Glomerular endothelial cell (primary cell): ENCODE measurements at places on chromosomes 12 and 14. TPM values are rescaled to one million over a fixed set of nuclear protein-coding genes. Genes with fewer than 3 reads are reported as not detected.

DNA sequence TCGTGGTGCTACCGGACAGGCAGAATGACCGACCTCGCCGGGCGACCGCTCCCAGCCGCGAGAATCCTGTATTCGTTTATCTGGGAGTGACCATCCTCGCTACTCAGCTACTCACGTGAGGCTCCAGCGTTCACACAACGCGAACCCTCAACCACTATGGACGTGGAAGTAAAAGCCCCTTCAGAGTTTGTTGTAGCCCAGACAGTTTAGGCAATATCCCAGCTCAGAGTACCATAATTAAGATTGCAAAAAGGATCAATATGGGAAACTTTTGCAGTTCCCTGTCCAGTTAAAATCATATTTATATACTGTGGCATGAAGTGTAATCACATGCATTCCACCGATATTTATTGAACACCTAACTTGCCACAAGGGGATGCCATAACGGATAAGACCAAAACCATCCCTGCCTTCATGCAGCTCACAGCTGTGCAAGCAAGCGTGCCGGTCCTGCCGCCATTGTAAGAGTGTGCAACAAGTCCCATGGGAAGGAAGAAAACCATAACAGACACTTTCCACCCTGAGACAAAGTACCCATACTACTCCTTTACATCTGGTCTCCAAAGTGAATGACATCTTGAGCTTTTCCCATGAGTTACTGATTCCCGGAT, 938 bp upstream of the MAX start:
- no peak for DNase-seq

GRCh38 chr14:39680777-39681176, 248.5 kb upstream of the FBXO33 start:
- DNase-seq, result no peak

DNA sequence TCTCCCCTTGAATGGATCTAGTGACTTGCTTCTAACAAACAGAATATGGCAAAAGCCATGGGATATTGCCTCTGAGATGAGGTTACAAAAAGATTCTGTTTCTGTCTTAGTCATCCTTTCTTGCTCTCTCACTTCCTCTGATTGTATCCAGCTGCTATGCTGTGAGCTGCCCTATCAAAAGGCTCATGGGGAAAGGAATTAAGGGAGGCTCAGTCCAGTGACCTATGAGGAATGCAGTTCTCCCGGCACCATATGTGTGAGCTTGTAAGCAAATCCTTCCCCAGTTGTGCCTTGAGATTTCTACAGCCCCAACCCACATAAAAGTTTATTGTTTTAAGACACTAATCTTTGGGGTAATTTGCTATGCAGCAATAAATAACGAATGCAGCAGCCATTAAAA, 183.1 kb downstream of the KLHL28 start:
- DNase-seq, result no peak

GRCh38 chr12:62530596-62530995, 64.0 kb downstream of the MON2 start:
- no peak for DNase-seq

DNA sequence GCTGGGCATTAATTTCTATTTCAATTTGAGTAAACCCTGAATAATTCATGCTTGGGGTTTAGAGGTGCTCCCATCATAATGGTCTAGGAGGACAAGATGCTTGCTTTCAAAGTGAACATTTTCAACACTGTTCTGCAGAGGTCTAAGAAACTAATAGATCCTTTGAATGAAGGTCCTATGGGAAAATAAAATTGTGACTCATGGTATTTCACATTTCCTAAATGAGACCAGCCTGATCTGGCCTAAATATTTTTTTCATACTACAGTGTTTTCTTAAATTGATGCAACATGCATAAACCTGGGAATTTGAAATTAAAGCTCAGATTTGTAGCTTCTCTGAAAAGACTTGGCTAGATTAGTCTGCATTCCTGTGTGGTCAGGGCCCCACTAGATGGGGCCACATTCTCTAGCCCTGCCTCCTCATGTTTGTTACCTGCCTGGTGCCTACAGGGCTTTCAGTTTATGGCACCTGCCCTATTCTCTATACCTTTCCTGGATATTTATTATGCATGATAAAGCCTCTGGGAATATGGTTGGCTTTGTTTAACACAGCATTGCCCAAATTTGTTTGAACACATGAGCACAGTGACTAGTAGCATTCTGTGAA, 112.7 kb downstream of the METTL25 start:
- DNase-seq, result no peak

DNA sequence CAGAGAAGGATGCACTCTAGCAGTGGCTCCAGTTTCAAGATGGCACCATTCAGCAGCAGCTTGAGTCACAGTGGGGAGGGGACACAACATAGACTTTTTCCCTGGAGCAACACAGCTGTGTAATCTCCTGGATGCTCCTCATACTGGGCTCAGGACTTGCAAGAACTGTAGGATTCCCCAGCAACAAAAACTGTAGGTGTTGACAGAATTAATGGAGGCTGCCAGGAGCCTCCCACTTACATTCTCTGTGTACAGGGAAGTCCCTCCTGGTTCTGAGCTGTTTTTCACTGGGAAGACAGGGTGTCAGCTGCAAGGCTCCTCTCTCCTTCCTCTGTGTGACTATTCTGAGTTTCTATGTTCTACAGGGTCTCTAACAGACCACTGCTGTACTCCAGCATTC, 217.9 kb downstream of the KIF21A start:
- no peak for DNase-seq

The FLRT2 gene
- total RNA-seq, result 80.6 and 153 TPM in 2 replicates

The TMEM132C gene
- not detected in 2 replicates for total RNA-seq

The RNASE2 gene
- total RNA-seq, result not detected in 2 replicates

DNA sequence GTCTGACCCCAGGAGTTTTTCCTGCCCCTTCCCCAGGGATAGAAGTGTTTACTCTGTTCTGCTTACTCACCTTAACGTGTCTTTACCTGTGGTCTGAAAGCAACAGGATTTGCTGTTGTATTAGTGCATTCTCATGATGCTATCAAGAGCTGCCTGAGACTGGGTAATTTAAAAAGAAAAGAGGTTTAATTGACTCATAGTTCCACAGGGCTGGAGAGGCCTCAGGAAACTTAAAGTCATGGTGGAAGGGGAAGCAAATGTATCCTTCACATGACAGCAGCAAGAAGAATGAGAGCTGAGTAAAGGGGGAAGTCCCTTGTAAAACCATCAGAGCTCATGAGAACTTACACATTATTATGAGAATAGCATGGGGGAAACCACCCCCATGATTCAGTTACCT, 240.4 kb downstream of the SNAPC1 start:
- DNase-seq, result peak; percentile 3

DNA sequence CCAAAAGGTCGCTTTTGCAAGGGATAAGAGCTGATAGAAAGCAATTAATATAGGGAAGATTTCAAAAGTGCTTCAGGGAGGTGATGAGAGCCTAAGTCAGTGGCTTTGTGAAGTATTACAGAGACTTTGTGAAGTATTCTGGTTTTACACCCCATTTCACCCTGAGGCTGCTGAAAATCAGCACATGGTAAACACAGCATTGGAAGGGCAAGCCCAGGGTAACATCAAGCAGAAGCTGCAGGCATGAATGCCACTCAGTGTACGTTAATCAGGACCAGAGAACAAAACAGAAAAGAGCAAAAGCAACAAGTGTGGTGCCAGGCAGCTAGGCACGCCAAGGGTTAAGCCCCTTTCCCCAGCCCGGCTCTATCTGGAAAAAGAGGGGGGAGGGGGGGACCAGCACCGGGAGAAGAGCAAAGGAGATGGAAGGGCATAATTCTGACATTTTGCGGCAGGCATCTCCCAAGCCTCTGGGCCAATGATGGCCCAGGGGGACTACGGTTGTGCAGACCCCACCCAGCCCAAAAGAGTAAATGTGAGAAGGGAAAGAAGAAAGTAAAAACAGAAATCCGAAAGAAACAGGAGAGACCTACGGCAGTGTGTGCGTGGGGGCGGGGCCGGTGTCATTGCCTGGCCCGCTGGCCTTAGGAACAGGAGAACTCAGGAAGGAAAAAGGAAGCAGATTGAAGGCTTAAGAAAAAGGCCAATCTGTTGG, 58.9 kb downstream of the DHRS2 start:
- DNase-seq, result peak; percentile 14

GRCh38 chr14:21072781-21073339, 2.8 kb downstream of the ARHGEF40 start:
- no peak for DNase-seq

GRCh38 chr12:46547421-46548354, 175.1 kb upstream of the SLC38A2 start:
- DNase-seq, result no peak

DNA sequence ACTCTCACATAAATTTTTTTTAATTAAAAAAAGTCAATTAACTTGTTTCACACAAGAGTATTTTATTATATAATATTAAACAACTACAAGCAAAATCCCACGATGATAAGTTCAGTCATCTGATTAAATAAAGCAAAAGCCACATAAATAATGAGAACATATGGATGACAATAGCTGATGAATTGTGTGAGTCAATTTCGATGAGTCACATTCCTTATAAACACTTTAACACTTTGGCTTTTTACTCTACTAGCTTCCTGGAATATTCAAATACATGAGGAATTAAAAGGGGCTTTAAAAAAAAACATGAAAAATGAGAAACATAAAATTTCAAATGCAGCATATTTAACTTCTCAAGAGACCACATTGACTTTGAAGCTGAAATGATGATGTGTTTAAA, 95.3 kb downstream of the BCAT1 start:
- DNase-seq, result no peak

DNA sequence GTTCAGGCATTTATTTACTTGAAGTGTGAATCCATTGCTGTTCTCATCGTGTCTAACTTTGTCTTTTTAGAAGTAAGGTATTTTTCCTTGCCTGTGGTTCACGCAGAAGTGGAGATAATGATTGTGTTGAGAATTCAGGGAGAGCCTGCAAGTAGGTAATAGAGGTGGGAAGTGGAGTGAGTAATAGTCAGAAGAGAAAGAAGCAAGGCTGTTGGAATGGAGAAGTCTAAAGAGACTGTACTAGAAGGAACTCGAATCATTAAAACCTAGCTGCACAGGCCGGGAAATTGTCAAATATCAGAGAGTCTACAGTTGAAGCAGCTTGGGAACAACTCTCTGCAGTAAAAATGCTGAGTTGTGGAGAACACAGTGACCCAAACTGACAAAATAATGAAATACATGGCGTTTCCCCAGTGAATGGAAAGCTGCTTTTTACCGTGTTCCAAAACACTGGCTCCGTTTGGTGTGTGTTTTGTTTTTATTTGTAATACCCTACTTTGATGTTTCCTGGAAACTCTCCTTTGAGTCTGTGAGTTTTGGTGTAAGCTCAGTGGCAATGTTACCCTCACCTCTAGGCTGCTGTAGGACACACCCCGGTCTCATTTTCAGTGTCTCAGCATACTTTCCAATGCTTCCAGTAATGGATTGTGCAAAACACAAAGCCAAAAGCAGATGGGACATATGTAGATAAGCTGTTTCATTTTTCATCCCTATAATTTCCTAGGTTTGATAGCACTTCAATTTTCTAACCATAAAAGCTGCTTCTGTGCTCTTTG, 146.6 kb downstream of the CRADD start:
- DNase-seq, result no peak

The GPR162 gene
- 2.0 and 3.7 TPM in 2 replicates for total RNA-seq

DNA sequence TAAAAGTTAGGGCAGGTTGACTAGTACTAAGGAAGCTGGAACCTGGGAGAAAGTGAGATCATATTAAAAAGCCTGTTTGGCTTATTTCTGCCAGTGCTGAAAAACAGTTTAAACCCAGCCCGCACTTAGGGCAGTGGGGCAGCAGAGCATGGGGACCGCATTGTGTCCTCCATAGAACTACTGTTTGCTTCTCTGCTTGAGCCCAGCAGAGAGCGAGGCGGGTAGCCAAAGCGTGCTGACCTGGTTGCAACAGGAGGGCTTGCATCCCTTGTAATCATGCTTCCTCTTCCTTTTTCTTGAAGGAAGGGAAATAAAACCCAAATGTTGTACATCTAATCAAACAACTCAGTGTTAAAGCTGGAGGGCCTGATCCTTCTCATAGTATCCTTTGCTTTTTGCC, 82.5 kb upstream of the HOXC13 start:
- DNase-seq, result no peak

The MIPOL1 gene
- total RNA-seq, result 12.3 and 16.0 TPM in 2 replicates

The PLEK2 gene
- total RNA-seq, result 11.3 and 13.8 TPM in 2 replicates

- DNase-seq, result no peak
Measured at GRCh38 chr12:63820427-63820826, 24.1 kb upstream of the SRGAP1 start.

The C12orf42 gene
- total RNA-seq, result not detected in 2 replicates

- no peak for DNase-seq
Measured at GRCh38 chr14:57478050-57478449, 15.6 kb downstream of the CCDC198 start.

- DNase-seq, result no peak
Measured at GRCh38 chr14:51207621-51208020, 32.4 kb upstream of the TMX1 start.

DNA sequence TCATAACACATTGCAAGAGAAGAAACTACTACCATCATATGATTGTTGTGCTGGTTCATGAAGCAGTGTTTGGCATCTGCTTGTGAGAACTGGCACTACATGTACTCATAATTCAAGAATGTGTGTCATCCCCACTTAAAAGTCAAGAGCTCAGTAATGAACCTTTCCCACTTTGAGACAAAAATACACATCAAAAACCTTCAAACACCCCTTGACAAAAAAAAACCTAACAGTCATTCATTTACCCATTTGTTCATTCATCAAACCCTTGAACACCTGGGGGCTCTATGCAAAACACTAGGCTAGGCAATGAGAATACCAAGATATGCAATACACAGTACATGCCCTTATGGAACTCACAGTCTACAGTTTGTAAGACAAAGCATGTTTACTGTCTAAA, 40.0 kb downstream of the KIF21A start:
- no peak for DNase-seq
